Stimulated activated CD4-positive, alpha-beta T cell treated with anti-CD3 and anti-CD28 coated beads, Interleukin-12 subunit alpha, Interleukin-12 subunit beta, amount 100 ng/mL, for 4 hours (primary cell): ENCODE measurements at places on chromosomes 7 and 10.
A peak's percentile ranks its signal among the peaks of the same experiment; 100 is the strongest.

- DNase-seq, result no peak
Measured at GRCh38 chr10:129809841-129810240, 154.2 kb downstream of the EBF3 start.

DNA sequence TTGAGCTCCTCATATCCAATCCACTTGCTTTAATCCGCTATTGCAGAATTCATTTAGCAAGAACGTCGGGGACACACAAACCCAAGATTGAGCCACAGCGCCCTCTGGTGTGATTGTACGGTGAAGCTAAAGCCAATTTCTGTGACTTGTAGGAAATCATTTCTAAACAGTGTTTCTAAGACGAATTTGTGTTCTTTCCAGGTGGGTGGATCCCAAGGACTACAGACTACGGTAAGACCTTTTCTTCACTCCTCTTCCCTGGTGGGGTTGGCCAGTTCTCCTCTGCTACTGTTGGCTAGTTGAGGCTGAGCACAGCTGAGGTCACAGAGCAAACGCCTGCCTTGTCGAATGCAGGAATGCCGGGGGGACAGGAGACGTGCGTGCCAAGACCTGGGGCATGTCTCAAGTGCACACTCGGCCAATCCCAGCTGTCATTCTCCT lies 5.2 kb downstream of the DMBT1 start:
- peak; percentile 67 for DNase-seq

DNA sequence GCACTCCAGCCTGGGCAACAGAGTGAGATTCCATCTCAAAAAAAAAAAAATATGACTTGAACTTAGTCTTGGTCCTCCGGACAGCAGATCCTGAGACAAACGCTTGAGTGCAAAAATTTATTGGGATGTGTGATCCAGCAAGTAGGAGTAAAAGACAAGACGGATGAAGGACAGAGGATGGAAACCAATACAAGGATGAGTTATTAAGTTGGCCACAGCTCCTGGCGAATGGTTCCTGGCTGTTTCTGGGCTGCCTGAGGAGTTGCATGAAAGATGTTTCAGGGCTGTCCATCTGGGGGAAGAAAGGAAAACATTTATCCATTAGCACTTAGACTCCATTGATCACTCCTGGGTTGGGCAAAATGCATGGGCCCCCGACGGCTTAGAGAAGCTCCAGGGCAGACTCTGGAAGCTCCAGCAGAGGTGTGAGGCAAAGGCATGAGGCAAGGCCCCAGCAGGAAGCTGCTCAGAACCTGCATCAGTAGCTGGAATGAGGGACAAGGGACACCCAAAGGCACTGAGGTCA lies 98.3 kb upstream of the ZNF438 start:
- no peak for DNase-seq

DNA sequence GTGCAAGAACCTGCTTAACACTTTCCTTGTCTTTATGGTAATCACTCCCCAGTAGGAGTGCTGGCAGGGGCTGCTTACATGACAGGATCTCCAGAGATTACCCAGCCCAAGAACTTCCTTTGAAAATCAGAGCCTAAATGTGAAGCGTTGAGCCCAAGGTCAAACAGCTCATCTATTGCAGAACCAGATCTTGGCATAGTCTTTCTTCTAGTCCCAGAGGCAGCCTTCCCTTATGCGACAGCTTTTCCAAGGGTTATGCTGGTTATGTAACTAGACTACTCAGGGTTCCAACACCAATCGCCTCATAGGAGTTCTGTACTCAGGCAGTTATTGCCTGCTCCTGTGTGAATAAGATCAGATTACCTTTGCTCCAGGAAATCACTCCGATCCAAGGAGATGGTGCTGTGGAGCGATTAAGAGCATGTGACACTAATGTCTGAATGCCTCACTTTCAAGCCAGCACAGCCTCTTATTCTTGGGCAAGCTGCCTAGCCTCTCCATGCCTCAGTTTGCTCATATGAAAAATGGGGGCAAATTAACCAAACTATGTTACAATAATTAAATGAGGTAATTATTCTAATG lies 8.4 kb upstream of the LGI1 start:
- DNase-seq, result no peak

DNA sequence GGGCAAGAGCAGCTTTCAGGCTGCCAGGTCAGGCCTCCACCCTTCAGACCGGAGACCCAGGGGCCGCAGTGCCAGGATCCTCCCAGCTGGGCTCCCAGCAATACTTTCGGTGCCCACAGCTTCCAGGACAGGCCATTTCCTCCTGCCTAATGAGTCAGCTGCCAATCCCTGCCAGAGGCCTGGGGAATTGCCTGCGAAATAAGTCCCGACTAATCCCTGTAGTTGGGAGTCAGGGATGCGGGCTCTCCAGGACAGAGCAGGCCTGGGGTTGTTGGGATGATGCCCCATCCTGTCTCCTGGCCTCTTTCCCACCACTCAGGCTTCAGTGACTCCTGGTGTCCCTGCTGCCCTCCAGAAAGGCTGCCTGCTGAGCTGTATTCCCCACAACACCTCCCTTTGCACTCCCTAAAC lies 143.5 kb upstream of the UNC5B start:
- no peak for DNase-seq

- DNase-seq, result no peak
Measured at GRCh38 chr7:139798221-139798620, 20.4 kb upstream of the HIPK2 start.

DNA sequence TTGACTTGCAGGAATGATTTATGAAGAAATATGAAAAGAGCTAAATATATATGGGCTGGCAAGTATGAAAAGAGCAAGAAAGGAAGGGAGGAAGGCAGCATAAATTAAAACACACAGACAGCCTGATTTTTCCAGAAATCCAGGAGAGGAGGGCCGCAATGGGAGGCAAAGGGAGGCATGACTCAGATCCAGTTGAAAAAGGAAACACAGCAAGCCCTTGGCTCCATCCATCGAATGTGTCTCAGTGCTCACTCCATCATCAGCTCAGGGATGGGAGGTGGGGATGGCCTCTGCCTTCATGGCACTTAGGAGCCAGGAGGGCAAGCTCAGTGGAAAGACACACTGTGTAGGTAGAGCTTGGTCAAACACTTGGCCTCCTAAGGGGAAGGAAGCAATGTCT lies 75.7 kb upstream of the PDZD8 start:
- DNase-seq, result no peak

DNA sequence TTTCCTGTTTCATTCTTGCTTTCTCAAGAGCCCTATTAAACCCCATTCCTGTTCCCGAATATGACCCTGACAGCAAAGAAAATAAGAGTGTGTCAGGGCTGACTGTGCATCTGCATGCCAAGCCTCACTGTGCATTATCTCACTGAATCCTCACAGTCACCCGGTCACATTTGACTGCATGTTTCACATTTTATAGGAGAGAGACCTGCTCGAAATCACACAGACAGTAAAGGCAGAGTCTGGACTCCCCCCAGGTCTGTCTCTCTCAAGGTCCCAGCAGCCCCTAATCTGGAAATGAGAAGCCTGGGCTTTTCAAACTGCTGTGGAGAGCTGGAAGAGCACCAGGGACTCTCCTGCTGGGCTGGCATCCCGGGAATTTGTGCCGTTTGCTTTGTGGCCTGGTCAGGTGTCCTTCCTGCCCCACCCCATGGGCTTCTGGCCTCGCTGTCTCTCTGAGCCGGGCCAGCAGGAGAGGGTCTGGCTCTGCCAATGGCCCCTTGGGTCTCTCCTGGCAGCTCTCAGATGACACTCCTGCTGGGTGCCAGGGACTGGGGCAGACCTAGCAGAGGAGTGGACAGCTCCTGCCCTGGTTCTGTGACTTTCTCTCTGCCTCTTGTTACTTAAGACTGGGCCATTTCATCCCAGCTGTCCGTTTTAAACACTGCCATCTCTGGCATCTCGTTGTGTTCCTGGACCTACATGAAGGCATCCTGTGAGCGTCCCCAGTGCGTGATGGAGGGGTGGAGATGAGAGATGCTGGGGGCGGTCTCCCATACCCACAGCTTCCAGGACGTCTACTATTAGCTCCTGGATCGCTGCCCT lies 173.6 kb downstream of the ARHGAP12 start:
- DNase-seq, result no peak

- DNase-seq, result no peak
Measured at GRCh38 chr10:24947304-24948097, 4.9 kb downstream of the PRTFDC1 start.

DNA sequence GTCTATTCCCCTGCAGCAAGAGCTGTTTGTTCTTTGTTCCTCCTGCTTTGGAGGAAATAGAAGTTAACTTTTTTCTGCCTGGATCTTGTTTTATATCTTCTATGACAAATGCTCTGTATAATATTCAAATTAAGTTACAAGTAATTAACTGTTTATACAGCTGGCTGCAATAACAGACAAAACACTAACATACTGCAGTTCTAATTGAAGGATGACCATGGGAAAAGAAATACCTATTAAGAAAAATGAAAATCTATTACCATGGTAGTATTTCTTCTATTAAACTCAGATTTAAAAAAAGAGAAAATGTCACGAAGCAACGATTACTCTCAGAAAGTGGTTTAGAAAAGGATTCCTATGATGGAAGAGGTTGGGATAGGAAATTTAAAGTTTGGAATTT lies 213.8 kb upstream of the PLXNA4 start:
- no peak for DNase-seq

DNA sequence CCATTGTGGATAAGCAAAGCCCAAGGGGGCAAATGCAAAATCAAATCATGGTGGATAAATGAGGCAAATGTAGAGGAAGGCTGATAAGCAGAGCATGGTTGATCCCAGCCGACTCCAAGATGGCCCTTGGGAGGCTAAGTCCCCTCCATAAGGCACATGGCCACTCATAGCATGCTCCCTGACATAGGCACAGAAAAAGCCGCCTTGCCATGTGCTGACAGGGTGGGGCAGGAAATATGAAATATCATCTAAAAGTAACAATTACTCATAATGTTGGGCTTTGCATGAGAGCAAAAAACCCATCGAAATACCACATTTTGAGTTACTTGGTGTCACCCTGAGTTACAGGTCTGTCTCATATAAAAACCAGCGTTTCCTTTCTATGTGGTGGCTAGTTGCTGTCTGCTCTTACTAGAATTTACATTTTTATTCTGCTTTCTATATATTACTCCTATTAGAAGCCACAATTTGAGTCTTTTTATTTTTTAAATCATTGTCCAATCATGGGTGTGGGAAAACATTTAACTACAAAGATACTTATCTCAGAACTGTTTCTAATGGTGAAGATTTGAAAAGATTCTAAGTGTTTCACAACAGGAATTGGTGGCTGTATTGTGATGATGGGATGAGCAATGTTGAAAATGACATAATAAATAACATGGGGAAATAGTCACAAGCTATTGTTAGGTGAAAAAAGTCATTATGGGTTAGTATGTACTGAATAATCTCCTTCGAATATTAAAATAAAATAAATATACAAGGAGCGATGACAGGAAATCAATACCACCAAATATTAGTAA lies 102.7 kb downstream of the CUBN start:
- peak; percentile 60 for DNase-seq

- no peak for DNase-seq
Measured at GRCh38 chr10:8418631-8419030, 364.1 kb downstream of the GATA3 start.

- DNase-seq, result no peak
Measured at GRCh38 chr7:2826771-2827170, 17.3 kb downstream of the GNA12 start.

- DNase-seq, result no peak
Measured at GRCh38 chr10:103193820-103194529, 903 bp upstream of the NT5C2 start.

DNA sequence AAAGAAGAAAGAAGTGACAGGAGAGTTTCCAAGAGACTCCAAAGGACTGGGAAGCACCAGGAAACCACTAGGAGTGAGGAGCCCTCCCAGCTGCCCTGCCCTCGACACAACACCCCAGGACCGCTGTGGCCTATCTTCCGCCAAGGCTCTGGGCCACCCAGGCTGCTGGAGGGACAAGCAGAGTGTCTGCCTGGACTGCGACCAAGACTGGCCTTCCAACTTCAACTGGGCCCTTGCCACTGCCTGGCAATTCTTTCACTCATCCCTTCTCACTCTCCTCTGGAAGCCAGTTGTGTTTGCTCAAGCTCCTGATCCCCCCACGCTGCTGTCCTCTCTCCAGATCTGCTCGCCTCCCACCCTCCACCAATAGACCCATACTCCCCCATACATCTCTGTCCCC lies 10.2 kb downstream of the KIAA1549 start:
- no peak for DNase-seq

- DNase-seq, result no peak
Measured at GRCh38 chr7:84228526-84228925, 33.9 kb upstream of the SEMA3A start.

GRCh38 chr7:129184981-129185670 lies 3.3 kb upstream of the SMO start:
- DNase-seq, result no peak

DNA sequence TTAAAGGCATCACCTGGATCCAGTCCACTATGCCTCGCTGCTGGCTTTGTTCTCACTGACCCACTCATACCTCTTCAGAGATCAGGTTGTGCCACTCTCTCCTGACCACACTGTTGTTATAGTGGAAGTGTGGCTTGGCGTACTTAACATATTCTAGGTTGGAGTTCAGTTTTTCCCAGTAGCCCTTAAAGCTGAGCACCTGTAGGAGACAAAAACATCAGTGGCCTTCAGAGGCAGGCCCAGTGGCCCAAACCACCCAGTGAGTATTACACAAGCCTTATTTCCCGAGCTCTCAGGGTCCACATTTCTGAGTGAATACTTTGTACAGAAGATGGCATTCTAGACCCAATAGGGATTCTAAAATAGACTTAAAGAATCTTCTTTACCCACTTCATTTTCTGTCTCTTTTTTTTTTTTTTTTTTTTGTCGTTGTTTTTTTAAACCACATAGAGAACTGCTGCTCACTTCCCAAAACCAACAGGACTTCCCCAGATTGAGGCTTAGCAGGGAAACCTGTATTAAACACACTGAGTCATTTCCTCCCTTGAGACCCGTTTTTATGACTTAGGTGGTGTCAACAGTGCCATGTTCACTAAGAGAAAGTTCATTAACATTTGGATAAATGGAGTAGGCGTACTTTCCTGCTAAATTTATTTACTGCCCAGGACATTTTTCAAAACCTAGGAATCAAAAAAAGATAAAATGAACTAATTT lies 85.8 kb downstream of the GSAP start:
- DNase-seq, result no peak

- DNase-seq, result no peak
Measured at GRCh38 chr10:100008708-100009282, 952 bp downstream of the DNMBP start.

DNA sequence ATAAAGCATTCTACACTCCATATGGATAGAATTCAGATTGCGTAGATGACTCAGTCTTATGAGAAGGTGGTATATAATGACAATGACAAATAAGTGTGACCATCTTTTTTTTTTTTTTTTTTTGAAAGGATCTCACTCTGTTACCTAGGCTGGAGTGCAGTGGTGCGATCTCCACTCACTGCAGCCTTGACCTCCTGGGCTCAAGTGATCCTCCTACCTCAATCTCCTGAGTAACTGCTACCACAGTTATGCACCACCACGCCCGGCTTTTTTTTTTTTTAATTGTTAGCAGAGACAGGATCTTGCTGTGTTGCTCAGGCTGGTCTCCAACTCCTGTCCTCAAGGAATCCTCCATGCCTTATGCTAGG lies 43.2 kb upstream of the NRP1 start:
- DNase-seq, result no peak

- no peak for DNase-seq
Measured at GRCh38 chr7:29277436-29278215, 83.1 kb downstream of the CHN2 start.

- DNase-seq, result no peak
Measured at GRCh38 chr7:29975561-29975960, 14.0 kb downstream of the SCRN1 start.
